ENCODE measurements at places on chromosomes 11 and 22.

DNA sequence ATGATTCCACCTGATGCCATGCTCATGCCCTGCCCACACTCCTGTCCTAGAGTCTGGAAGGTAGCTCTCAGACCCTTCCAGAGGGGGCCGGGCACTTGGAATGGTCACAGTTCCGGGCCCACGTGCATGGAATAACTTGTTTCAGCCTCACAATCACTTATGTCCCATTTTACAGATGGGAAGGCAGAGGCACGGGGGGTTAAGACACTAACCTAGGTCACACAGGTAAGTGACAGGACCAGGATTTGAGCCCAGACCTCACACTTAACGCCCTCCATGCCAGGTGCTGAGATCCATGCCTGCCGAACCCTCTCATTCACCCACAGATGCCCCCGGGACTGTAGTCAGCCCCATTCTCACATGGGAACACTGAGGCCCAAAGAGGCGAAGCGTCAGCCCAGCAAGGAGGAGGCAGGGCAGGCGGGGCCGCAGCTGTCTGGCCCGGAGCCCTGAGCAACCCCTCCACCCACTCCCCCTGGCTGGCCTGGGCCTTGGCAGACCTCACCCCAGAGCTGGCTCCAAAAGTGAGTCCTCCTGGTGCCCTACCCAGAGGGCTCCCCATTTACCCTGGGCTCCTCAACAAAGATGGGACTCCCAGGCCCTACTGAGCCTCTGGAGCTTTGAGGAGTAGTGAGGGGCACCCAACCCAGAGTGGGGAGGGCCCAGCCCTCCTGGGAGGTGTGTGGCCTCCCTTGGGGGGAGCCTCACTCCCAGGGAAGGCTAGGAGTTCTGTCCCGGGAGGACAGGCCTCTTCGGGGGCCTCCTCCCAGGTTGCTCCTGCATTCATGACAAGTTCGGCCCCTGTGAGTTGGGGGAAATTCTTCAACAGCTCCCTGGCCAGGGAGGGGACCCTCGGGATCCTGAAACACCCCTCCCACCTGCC, 2.4 kb upstream of the ALDH3B1 start:
- no peak for DNase-seq

GRCh38 chr11:115269191-115269950, 234.8 kb downstream of the CADM1 start:
- no peak for DNase-seq

GRCh38 chr11:78349114-78349513, 68.5 kb downstream of the GAB2 start:
- DNase-seq: no peak

GRCh38 chr11:67031791-67032561, 9.0 kb downstream of the SYT12 start:
- no peak for DNase-seq

DNA sequence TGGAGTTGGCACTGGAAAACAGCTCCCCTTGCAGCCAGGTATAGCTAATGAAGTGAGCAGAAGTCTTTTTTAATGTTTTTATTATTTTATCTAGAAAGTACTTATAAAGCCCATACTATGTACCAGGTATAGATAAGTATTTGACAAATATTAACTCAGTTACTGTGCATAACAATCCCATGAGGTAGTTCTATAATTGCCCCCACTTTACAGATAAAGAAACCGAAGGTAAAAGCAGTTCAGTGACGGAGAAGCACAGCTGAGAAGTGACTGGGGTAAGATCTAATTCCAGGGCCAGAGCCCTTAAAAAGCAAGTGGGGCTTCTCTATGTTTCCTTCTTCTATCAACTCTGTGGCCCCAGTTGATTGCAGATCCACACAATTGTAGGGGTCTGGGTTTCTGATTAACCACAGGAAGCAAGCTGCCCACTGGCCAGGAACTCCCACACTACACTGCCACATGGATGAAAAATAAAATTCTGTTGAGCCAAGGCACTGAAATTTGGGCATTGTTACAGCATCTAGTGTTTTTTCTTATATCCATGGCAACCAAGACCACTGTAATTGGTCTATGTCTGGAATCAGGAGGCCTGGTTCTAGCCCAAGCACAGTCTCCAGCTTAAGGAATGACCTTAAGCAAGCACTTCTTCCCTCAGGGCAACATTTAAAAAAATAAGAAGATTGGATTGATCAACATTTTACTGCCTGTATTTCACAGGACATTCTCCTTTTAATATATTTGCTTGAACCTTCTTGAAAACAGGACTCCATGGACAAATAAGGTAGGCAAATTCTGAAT, 55.3 kb upstream of the TEAD1 start:
- no peak for DNase-seq

- DNase-seq: no peak
These were observed 935 bp downstream of the ZNF143 start for GRCh38 chr11:9461760-9462134.

GRCh38 chr11:67262731-67263675, 3.3 kb upstream of the GRK2 start:
- peak; percentile 83 for DNase-seq

DNA sequence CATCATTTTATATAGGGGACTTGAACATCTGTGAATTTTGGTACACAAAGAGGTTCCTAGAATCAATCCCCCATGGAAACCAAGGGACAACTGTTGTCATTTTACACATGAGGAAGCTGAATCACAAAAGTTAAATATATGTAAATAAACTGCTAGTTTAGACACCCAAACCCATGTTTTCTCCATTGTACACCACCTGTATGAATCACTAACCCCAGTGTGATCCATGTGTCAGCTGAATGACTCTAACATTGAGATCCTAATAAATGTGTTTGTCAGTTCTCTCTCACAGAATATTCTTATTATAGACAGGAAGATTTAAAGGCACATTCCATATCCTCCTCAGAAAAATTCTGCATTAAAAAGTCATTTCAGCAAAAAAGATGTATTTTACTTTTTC, 83.3 kb downstream of the ATG16L2 start:
- no peak for DNase-seq

DNA sequence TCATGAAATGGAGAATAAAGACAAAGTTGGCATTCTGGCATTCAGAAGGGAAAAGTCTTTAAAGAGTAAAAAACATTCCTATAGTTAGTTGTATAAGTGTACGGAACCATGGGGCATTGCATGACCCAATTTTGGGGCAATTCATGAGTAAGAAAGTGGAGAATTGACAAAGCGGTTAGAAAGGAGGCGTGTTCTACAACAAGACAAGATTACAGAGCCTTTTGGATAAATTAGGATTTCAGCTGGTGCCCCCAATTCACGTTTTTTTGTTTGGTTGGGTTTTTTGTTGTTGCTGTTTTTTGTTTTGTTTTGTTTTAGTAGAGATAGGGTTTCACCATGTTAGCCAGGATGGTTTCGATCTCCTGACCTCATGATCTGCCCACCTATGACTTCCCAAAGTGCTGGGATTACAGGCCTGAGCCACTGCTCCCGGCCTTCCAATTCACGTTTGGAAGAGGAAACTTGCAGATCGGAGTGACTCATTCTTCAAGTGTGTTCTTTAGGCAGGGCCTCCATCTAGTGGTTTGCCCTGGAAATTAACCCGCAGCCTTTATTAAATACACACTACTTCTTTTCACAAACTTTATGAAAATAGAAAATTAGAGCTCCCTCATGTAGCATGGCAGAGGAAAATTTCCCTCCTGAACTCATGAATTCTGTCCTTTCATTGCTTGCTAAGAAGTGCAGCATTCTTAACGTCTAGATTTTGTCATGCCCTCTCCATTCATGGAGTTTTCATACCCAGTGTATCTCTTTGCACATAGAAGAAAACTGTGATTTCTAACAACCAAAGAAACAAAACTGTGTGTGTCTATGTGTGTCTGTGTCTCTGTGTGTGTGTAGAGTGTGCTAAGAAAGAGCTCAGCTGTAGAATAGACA, 118.1 kb downstream of the BBOX1 start:
- peak; percentile 22 for DNase-seq

DNA sequence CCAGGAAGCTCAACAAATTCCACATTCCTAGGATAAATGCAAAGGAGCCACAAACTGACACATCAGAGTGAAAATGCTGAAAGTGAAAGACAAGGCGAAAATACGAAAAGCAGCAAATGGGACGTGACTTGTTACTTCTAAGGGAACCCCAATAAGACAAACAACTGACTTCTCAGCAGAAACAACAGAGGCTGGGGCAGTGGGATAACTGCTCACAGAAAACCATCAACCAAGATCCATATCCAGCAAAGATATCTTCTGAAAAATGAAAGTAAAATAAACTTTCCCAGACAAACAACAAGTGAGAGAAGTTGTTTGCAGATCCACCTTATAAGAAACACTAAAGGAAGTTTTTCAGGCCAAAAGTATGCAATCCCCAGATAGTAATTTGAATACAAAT, 72.1 kb downstream of the DGCR2 start:
- DNase-seq: no peak

- DNase-seq: no peak
These were observed 1052.3 kb downstream of the NTM start for GRCh38 chr11:132422722-132423121.

- DNase-seq: no peak
These were observed 59.8 kb downstream of the CYTH4 start for GRCh38 chr22:37342065-37342464.

- no peak for DNase-seq
These were observed 624.7 kb downstream of the BUD13 start for GRCh38 chr11:116148056-116148455.

DNA sequence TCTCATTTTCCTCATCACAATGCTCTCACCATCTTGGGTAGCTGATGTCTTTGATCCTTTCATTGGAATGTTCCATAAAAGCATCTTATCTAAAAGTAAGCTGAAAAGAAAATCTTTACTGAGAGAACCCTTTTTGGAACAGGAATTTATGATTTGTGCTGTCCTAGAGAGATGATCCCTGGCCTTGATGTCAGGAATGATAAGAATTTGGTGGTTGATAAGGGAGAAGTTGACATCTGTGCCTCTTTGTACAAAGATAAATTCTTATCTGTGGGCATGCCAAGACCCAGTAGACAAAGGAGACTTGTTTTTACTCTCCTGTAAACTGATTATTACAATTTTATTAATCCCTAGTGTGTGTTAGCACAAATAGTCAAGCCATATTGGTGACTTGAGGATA, 36.9 kb downstream of the NAALAD2 start:
- DNase-seq: no peak

GRCh38 chr11:33933602-33934001, 41.7 kb upstream of the LMO2 start:
- DNase-seq: no peak

GRCh38 chr22:18071968-18072310, 5.9 kb upstream of the PEX26 start:
- no peak for DNase-seq

DNA sequence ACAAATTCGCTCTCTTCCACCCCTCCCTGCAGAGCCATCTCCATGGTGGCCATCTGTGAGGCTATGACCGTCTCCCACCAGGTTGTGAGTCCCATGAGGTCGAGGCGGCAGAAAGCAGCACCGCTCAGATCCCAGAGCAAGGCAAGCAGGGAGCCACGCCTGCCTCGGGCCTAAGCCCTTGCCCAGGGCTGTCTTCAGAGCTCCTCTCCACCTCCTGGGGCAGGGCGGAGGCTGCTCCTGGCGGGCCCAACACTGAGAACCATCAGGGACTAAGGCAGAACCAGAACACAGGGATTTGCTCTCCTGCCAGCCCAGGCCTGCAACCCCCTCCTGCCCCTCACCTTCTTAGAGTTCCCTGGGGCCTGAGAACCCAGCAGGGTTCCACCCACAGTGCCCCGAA, 80.9 kb upstream of the WNT11 start:
- no peak for DNase-seq

DNA sequence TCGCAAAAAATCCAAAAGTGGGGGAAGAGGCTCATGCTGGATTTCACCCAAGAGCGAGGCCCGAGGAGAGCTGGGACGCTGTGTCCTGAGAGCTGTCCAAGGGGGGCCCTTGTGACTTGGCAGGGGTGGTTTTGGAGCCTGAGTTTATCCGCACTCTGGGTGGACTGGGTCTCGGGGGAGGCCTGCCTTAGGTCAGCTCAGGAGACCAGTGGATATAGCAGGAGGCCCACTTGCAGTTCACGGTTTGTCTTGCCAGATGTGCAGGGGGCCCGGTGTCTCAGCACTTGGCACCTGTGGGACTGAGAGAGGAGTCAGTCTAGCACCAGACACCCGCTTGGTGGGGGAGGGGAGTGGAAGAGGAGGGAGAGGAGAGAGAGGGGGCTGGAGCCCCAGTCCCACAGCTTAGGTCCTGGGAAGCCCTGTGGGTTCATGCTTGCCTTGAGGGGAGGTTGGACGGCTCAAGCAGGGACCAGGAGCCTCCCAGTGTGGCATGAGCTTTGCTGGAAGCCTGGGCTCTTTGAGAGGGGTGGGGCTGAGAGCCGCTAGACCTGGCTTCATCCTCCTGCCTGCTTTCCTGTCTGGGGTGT, 33.4 kb downstream of the PARVB start:
- no peak for DNase-seq

DNA sequence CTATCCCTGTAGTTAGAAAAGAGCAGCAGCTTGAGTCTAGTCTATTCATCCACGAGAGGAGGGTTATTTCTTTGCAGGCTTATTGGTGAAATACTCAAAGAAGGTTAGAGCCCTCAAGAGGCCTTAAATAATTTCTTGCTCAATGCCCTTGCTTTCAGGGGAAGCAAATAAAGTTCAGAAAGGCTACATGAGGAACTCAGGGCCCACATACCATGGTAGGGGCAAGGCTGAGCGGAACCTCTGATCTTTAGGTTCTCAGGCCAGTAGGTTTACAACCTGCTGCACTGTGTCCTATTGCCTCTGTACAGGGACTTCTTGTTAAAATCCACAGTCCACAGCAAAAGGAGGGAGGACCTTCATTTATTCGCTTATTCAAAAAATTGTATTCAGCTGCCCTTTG, 101.7 kb downstream of the ADAMTS15 start:
- DNase-seq: no peak

- peak; percentile 8 for DNase-seq
These were observed 21.6 kb downstream of the APOL5 start for GRCh38 chr22:35739076-35739930.

DNA sequence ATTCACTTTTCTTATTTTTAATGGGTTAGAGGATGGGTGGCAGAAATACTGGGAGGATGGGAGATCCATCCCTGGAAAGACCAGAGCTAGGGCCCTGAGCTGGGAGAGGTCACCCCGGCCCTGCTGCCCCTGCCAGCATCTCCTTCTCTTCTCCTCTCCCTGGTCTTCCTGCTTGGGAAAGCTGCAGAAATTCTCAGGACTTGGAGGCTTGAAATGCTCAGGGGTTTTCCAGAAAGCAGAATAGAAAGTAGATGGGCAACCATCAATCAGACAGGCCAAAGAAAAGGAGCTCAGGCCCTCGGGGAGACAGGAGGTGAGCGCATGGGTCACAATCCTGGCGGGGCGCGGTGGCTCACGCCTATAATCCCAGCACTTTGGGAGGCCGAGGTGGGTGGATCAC, 1.5 kb downstream of the APOBEC3H start:
- no peak for DNase-seq

- no peak for DNase-seq
These were observed 2.2 kb downstream of the PAX6 start for GRCh38 chr11:31808721-31809540.

GRCh38 chr11:67507864-67508485, at the start of gene CDK2AP2:
CDK2AP2 (minus strand) TSS chr11:67508162; CDS start chr11:67508082, 80 bp downstream.
- DNase-seq: peak; percentile 99

DNA sequence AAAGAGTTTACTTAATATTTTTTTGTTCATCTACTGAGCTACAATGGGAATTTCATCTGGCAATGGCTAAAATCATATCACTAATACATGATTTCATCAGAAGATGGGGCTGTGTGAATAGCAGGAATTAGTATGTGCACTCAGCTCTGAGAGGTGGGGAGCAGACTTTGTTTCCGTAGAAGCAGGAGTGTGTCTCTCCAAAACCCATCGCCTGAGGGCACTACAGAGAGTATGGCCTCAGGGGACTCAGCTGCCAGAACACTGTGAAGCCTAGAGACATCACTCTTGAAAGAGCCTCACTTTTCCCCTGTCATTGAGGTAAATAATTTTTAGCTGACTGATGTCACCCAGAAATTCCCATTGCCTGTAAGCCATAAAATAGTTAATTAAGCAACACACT, 261.4 kb upstream of the ISX start:
- no peak for DNase-seq
